ENCODE measurements at places on chromosomes 13 and 19.

- peak; percentile 76 for DNase-seq
These were observed 65.0 kb downstream of the RASA3 start for GRCh38 chr13:114067381-114067885.

- no peak for DNase-seq
These were observed 582 bp upstream of the PTPRH start for GRCh38 chr19:55209693-55210472.

DNA sequence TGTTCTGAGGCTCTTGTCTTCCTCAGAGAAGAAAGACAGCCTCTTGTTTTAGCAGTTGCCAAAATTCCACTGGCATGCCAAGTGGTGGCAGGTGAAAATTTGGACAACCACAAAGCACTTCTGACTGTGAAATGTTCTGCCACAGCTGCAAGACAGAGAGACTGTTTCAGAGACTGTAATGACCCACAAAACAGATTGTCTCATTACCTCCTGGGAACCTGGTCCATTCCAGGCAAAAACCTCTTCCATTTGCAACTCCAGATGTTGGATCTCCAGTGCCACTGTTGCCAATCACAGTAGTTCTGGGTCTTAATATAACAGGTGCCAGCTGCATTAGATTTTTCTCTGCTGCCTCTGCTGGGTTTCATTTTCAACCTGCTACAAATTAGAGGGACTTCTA lies 911.5 kb downstream of the UQCRFS1 start:
- DNase-seq: no peak

- DNase-seq: no peak
These were observed 137.4 kb downstream of the VWA8 start for GRCh38 chr13:41823476-41823875.

DNA sequence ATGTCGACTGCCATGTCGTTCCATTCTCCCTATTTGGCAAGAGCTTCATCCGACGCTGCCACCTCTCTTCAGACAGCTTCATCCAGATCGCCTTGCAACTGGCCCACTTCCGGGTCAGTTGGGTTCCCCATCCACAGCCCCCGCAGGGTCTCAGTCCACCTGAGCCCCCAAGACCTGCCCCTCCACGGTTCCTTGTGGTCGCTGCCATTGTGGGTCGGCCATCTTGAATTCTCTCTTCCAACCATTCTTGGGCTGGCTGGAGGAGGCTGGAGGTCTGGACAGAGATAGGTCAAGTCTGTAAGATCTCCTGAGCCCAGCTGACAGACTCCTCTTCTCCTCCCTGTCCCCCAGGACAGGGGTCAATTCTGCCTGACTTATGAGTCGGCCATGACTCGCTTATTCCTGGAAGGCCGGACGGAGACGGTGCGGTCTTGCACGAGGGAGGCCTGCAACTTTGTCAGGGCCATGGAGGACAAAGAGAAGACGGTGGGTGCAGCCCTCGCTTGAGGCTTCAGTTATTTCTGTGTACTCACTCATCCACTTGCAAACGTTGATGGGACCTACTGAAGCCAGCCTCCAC lies 19.5 kb downstream of the CPT1C start:
- DNase-seq: no peak

- no peak for DNase-seq
These were observed 130.5 kb downstream of the RNF17 start for GRCh38 chr13:24894277-24894971.

- DNase-seq: no peak
These were observed 236.0 kb downstream of the PCDH9 start for GRCh38 chr13:66994097-66994496.

GRCh38 chr13:36549126-36549702 lies 116.9 kb downstream of the CCNA1 start:
- no peak for DNase-seq

DNA sequence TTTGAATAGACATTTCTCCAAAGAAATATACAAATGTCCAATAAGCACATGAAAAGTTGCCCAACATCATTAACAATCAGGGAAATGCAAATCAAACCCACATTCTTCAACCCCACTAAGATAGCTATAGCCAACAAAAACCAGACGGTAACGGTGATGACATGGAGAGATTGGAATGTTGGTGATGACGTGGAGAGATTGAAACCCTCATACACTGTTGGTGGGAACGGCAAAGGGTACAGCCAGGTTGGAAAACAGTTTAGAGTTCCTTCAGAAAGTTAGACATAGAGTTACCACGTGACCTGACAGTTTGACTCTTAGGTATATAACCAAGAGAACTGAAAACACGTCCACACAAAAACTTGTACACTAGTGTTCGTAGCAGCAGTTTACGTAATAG lies 48.1 kb downstream of the TNFRSF19 start:
- no peak for DNase-seq

- peak; percentile 46 for DNase-seq
These were observed 1.0 kb upstream of the CKM start for GRCh38 chr19:45323671-45324081.

- no peak for DNase-seq
These were observed 15.8 kb downstream of the MRPS31 start for GRCh38 chr13:40755082-40755700.

DNA sequence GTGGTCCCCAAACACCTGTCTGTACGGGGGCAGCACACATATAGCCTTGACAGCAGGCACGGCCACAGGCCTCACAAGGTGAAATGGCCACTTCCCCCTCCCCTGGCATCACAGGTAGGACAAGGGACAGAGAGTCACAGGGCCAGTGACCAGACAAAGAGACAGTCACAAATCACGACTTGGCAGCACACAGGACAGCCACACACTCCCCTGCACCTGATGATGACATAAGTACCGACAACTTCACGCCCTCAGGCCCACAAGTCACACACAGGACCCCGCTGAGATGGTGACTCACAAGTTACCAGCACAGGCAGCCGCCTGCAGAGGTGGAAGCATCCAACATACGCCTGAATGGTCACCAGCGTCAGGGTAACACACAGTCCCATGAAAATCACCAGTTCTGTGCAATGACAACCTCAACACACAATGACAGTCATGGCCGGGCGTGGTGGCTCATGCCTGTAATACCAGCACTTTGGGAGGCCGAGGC lies 16.5 kb downstream of the TYK2 start:
- DNase-seq: peak; percentile 13

DNA sequence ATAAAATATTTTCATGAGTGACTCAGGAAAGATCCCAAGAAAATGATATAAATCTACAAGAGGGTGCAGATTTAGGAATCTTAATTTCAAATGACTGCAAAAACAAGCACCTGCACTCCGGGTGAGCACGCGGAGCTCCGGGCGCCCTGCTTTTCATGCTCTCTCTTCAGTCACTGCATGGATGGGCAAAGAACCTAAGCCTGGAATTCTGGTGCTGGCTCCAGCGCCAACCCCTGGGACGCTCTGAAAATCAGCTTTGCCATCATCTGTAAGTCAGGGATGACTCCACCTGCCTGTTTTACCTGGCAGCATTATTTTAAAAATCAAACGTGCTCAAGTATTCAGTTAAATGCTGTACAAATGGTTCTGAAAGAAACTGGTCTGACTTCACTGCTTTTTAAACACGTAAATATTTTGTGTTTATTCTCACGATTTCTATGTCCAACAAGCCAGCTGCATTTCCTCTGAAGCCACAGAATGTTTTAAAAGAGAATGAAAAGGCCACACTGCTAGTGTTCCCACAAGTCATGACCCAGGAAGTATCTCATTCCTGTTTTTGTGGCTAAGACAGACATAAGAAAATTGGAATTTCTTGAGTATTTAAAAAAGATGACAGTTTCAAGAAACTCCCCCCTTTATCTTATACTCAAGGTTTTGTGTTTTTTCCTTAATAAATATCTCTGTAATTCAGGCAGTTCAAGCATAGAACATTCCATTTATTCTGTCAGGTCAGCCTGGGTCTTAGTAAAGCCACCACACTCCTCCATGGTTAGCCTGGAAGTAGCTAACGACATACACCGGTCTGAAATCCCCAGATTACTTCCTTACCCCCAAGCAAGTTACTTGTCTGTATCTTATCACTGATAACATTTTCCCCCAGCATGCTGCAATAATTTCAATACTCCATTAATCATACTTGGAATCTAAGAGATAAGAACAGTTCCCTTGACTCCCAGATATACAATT lies 81.1 kb downstream of the COL4A1 start:
- no peak for DNase-seq

DNA sequence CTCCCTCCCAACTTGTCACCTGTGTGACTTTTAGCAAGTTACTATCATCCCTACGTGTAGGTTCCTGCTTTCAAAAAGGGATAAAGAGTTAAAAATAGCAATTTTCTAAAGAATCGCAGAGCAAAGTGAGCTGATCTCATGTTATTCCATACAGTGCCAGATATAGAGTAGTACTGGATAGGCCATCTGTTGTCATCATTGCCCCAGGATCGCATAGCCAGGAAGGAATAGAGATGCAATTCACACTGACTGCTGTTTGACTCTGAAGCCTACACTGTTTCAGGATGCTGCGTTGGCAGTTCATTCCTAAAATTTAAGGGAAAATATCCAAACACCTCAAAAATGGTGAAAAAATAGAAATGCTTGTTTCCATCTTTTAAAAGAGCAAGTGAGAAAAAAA lies 138.9 kb downstream of the SHISA2 start:
- no peak for DNase-seq

- DNase-seq: no peak
These were observed 3.2 kb downstream of the ZNF562 start for GRCh38 chr19:9671655-9672054.

GRCh38 chr19:8355631-8356402 lies 8.1 kb upstream of the ANGPTL4 start:
- DNase-seq: no peak

DNA sequence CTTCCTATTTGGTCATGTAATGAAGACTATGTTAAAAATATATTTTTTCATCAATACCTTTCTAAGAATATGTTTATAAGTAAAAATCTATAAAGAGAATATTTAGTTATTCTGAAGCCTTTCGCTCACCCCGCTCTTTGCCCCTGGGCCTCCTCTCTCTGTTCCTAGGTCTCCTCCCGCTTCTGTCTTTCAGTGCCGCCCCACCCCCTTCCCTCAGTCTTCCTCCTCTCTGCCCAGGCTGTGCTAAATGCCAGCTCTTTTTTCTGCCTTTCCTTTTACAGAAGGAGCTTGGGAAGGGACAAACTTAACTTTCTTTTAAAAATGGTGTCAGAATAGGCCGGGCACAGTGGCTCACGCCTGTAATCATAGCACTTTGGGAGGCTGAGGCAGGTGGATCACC lies 22.8 kb downstream of the HIF3A start:
- DNase-seq: no peak

DNA sequence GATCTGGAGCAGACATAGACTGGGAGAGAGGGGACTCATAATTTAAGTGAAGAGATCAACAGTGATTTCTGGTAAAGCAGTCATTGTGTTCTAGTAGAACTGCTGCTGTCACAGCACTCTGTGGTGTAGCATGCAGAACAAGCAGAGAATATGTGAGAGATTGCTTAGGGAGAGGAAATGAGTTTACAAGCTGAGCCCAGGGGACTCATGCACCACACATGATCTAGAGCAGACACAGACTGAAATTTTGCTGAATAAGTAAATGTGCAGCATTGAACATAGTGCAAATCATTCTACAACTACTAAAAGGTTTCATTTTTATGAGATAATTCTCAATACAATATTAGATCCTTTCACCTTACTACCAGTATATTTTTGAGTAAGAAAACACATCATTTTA lies 125.7 kb downstream of the MYO16 start:
- DNase-seq: no peak

DNA sequence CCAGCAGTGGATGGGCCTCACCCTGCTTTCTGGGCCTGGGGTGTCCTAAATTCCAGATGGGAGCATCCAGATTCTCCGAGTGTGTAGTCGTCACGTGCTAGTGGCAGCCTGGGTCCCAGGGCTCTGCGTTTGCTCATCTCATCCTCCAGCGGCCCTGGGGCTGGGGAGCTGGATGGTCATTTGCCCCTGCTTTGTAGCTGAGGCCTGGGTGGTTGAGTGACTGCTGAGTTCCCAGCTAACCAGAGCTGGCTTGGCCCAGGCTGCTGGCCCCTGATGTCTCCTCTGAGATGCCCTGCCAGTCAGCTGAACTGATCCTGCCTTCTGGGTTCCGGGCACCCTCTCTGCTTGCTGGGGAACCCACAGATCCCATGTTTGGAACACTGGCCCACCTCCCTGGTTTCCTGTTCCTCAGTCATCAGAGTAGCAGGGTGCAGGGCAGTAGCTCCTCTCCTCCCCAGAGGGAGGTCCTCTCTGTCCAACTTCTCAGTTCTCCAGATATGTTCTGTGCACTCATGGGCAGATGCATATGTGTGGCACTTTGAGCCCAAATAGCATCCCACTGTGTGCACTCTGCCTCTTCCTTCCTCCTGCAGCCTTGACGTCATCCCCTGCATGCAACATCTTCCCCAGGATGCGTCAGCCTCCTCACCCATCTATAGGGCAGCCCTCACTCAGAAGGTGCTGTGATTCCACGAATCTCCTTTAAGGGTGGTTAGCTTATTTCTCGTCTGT lies 22.4 kb upstream of the CRTC1 start:
- no peak for DNase-seq

DNA sequence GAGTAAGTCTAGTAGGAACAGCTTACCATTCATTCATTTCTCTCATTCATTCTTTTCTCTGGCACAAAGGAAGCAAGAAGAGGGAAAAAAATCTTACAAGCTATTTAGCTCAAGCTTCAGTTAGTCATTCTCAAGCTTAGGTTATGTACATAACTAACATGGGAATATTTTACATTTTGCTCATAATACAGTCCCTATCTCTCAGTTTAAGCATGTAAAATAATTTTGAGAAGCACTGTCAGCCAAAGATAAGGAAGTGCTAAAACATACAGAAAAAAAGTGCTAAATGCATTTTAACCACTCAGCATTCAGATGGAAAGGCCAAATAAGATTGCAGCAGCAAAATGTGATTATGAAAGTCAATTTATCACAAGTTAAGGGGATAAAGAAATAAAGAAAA lies 7.9 kb downstream of the RBM26 start:
- no peak for DNase-seq

- no peak for DNase-seq
These were observed 34.3 kb upstream of the SHKBP1 start for GRCh38 chr19:40542202-40542859.

DNA sequence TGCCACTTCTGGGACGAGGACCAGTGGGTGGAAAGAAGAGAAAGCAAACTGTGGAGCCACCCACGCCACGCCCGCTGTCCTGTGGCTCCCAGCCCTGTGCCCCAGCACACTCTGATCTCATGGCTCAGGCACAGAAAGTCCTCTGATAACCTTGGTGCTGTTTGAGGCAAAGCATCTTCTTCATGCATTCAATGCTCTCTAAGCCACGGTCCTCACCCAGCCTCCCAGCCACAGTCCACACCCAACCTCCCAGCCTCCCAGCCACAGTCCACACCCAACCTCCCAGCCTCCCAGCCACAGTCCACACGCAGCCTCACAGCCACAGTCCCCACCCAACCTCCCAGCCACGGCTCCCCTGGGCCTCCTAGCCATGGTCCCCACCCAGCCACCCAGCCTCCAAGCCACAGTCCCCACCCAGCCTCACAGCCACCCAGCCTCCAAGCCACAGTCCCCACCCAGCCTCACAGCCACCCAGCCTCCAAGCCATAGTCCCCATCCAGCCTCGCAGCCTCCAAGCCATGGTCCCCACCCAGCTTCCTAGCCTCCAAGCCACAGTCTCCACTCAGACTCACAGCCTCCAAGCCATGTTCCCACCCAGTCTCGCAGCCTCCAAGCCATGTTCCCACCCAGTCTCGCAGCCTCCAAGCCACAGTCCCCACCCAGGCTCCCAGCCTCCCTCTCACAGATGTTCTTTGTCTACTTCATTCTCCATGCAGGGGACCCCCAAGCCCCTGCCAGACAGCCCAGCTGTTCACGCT lies 74.9 kb downstream of the SOX1 start:
- no peak for DNase-seq

All from GM13977 (cell line).